ENCODE measurements at places on chromosomes 3 and 15. TPM values are rescaled to one million over a fixed set of nuclear protein-coding genes. Genes with fewer than 3 reads are reported as not detected.

GRCh38 chr15:30043211-30043655 lies 39.5 kb upstream of the GOLGA8J start:
- no peak overlapping the region for H3K27ac ChIP-seq
- no peak overlapping the region for H3K4me3 ChIP-seq
- peaks cover 4% of the 10 kb centered on the region for H3K4me1 ChIP-seq

DNA sequence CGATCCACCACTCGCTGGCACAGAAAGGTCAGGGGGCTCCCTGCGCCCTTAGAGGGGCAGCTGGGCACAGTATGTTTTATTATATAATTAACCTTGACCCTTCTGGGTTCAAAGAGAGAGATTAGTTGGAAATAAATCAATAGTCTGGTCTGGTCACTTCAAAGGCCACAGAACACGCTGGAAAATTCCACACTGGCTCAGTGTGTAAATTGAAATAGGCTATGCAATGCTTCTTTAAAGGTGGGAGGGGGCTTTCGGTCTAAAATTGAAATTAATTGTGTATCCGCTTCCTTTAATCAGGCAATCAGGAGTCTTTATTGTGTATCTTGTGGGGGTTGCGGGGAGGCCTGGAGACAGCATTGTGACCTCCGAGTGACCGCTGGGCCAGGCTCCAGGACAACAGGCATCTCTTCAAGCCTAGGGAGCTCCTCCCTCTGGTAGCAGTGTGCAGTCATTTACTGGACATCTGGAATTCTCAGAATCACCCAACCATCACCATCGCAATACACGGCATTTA lies 8.0 kb downstream of the RNU5B-1 start:
- DNase-seq, result no peak
- H3K36me3 ChIP-seq, result no peaks in the 10 kb centered on the region
- peaks cover 3% of the 10 kb centered on the region for H3K4me1 ChIP-seq
- H3K27me3 ChIP-seq, result no peaks in the 10 kb centered on the region

DNA sequence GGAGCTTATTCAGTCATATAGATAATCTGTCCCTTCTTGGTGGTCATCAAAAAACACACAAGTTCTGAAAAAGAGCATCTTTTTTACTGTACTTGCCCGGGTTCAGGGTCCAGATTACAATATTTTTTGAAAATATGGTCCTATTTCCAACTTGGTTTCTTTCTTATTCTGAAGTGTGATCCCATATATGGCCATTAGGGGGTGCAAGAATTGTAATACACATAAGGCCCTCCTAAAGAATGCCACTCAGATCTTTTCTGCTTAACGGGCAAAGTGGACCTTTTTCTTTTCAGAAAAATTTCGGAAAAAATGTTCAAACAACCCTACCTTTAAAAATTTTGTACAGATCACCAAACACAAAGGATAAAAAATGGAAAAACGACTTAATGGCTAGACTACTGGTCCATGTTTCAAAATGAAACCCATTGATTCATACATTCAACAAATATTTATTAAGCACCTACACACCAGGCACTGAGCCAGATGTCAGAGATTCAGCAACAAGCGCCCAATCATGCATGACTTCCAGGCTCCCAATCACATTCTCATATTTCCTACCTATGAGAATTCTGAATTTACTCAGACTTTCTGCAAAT lies 102.0 kb upstream of the MYRIP start:
- H3K4me3 ChIP-seq, result no peak overlapping the region
- H3K27ac ChIP-seq, result no peak overlapping the region
- no peaks in the 10 kb centered on the region for H3K36me3 ChIP-seq
- H3K27me3 ChIP-seq, result no peaks in the 10 kb centered on the region

- no peak overlapping the region for H3K4me3 ChIP-seq
- DNase-seq, result no peak
- H3K27me3 ChIP-seq, result no peaks in the 10 kb centered on the region
- no peaks in the 10 kb centered on the region for H3K36me3 ChIP-seq
- no peak overlapping the region for H3K27ac ChIP-seq
These were observed 99.9 kb downstream of the LINGO1 start for GRCh38 chr15:77532846-77533245.

GRCh38 chr3:38834110-38834509 lies 18.1 kb upstream of the SCN10A start:
- H3K36me3 ChIP-seq, result no peaks in the 10 kb centered on the region
- H3K27ac ChIP-seq, result no peak overlapping the region
- no peak overlapping the region for H3K4me3 ChIP-seq
- peak; percentile 25 for DNase-seq

DNA sequence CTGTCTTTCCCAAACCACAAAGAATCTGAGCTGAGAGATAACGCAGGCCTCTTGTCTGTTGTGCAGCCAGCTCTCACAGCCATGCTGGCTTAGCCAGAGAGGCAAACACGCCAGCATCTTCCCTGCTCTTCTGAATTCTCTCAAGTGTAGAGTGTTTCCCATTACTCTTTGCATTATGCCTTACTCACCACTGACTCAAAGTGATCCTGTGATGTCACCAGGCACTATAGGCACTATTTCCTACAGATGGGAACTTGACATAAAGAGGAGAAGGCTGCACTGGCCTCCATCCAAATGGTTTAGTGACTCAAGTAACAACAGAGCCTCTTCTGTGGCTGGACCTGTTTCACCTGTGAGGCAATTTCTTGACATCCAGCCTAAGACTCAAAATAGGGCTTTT lies 44.4 kb downstream of the PDZRN3 start:
- H3K4me3 ChIP-seq, result no peak overlapping the region
- DNase-seq, result no peak
- no peaks in the 10 kb centered on the region for H3K36me3 ChIP-seq
- no peak overlapping the region for H3K27ac ChIP-seq

DNA sequence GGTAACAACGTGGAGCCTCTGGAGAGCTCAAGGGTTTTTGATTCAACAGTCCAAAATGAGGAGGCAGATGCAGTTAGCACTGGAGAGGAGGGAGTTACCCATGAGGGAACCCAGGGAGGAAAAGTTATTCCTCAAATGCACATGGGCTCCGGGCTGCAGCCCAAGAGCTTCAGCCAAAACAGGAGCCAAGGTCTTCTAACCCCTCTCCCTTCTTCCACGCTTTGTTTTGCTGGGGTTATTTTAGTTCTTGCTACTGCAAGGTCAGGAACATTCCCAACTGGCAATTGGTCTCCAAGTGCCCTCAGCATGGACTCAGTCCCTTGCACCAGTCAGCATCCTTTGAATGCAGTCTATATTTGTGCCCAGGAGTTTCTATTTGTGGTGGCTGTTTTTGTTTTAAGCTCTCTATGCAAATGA lies 90.0 kb downstream of the TGFBR2 start:
- H3K27ac ChIP-seq, result no peak overlapping the region
- no peaks in the 10 kb centered on the region for H3K36me3 ChIP-seq
- H3K4me1 ChIP-seq, result peaks cover 13% of the 10 kb centered on the region
- no peaks in the 10 kb centered on the region for H3K27me3 ChIP-seq
- no peak overlapping the region for H3K4me3 ChIP-seq

- H3K36me3 ChIP-seq, result no peaks in the 10 kb centered on the region
- DNase-seq, result no peak
- no peak overlapping the region for H3K4me3 ChIP-seq
- no peaks in the 10 kb centered on the region for H3K4me1 ChIP-seq
- no peak overlapping the region for H3K27ac ChIP-seq
These were observed 644.6 kb downstream of the CADM2 start for GRCh38 chr3:85603378-85603777.

- H3K27me3 ChIP-seq, result no peaks in the 10 kb centered on the region
- no peaks in the 10 kb centered on the region for H3K4me1 ChIP-seq
- H3K27ac ChIP-seq, result no peak overlapping the region
- H3K4me3 ChIP-seq, result no peak overlapping the region
- no peaks in the 10 kb centered on the region for H3K36me3 ChIP-seq
- DNase-seq, result no peak
These were observed 555.9 kb downstream of the RSL24D1 start for GRCh38 chr15:54640873-54641272.

DNA sequence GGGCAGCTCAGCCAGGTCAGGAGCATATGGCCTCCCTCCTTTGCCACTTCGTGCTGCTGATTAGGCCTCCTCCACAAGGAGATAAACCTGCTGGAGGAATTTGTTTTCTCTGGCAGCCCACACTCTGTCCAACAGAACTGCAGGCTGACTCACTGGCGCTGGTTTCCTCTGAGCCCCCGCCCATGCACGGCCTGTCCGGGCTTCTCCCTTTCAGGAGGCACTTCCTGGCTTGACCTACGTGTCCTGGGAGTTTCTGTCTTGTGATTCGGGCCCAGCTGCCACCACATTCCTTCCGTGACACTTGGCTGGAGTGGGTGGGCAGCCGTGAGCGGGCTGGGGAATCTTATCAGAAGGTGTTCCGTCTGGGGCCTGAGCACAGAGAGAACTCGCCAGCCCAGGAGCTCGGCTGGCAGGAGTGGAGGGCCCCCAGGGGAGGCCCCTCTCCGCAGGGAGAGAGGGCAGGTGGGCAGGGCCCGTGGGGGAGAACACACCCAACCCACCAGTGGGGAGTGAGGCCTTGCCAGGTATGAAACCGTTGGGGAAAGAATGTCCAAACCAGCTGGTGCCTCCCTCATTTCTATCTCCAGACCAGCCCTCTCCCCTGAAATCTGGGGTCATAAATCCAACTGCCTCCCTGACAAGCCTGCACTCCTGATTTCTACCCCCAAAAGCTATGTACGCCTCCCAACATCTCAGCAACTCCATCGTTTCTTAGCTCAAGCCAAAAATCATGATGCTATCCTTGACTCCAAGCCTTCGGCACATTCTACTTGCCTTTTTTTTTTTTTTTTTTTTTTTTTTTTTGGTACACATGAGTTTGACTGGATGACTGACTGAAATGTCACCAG lies 110.6 kb upstream of the MEF2A start:
- H3K27me3 ChIP-seq, result no peaks in the 10 kb centered on the region
- H3K27ac ChIP-seq, result no peak overlapping the region
- no peak for DNase-seq
- no peaks in the 10 kb centered on the region for H3K36me3 ChIP-seq
- no peaks in the 10 kb centered on the region for H3K4me1 ChIP-seq

DNA sequence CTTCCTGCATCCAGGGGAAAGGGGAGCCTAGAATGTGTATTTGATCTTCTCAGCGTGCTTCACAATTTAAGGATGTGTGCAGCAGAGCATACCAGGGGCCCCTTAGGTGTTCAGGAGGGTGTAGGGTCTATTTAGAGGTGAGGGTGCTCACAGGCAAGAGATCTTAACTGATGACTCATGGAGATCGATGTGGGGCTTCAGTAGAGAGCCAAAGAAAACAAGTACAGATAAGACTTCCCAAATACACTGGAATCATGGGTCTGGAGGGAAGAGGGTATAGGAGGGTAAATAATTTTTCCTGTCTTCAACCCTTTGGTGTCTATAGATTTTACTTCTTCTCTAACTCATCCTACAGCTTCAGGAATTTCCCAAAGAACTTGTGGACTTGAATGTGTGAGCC lies 170.2 kb upstream of the LRRC3B start:
- no peak overlapping the region for H3K4me3 ChIP-seq
- no peaks in the 10 kb centered on the region for H3K36me3 ChIP-seq
- no peak overlapping the region for H3K27ac ChIP-seq
- no peaks in the 10 kb centered on the region for H3K4me1 ChIP-seq
- H3K27me3 ChIP-seq, result no peaks in the 10 kb centered on the region

GRCh38 chr3:197309528-197310361 lies 11.3 kb upstream of the DLG1 start:
- H3K36me3 ChIP-seq, result no peaks in the 10 kb centered on the region
- no peak overlapping the region for H3K4me3 ChIP-seq
- peaks cover 4% of the 10 kb centered on the region for H3K4me1 ChIP-seq
- no peak for DNase-seq
- no peaks in the 10 kb centered on the region for H3K27me3 ChIP-seq

DNA sequence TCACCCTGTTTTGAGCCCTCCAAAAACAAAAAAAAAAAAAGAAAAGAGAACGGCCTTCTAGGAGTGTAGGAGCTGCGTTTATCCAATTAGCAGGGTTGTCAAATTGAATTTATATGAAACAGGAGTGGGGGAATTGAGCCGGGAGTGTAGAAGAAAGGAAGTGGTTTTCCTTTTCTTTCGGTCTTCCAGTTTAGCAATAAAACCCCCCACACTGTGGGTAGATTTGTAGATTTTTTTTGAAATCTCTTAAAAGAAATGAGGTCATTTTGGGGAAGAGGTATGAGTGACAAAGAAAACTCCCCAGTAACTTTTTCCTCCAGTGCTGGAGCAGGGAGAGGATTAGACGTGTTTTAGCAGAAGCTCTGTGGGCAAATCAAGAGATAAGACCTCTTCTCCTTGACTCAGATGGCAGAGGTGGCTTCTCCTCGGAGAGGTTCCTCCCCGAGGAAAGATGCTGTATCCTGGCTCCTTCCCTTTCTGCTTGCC lies 30.8 kb downstream of the BOC start:
- H3K27ac ChIP-seq, result peak overlapping the region; percentile 46
- H3K4me1 ChIP-seq, result peaks cover 7% of the 10 kb centered on the region
- no peak for DNase-seq
- no peaks in the 10 kb centered on the region for H3K27me3 ChIP-seq

GRCh38 chr3:16886303-16886683 lies 1.5 kb downstream of the PLCL2 start:
- H3K36me3 ChIP-seq, result no peaks in the 10 kb centered on the region
- peaks cover 10% of the 10 kb centered on the region for H3K27me3 ChIP-seq
- H3K27ac ChIP-seq, result no peak overlapping the region
- H3K4me3 ChIP-seq, result peak overlapping the region; percentile 66

GRCh38 chr3:58874248-58874741 lies 175.5 kb downstream of the CFAP20DC start:
- no peak for DNase-seq
- no peaks in the 10 kb centered on the region for H3K36me3 ChIP-seq
- H3K4me3 ChIP-seq, result no peak overlapping the region
- H3K4me1 ChIP-seq, result no peaks in the 10 kb centered on the region
- H3K27me3 ChIP-seq, result no peaks in the 10 kb centered on the region
- H3K27ac ChIP-seq, result no peak overlapping the region

DNA sequence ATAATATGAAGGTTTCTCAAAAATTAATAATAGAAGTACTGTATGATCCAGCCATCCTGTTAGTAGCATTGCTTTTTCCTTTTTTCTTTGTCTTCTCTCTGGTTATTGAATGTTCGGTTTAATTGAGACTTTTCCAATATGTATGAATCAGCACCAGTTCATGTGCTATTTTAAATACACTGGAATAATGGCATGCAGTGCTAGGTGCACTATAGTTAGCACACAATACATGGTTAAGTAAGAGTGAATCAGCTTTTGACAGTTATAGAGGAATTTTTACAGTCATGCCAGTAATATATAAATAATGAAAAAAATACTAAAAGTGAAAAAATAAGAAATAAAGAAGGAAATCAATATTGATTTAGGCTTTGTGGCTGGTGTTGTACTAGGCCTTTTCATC lies 113.8 kb upstream of the STRIT1 start:
- H3K36me3 ChIP-seq, result no peaks in the 10 kb centered on the region
- DNase-seq, result no peak
- H3K4me1 ChIP-seq, result no peaks in the 10 kb centered on the region

SAMMSON gene
- total RNA-seq, result not detected

C3orf85 gene
- total RNA-seq, result not detected

IL17RE gene
- total RNA-seq, result 4.4 TPM

PCBP4 gene
- total RNA-seq, result 16.4 TPM

ISLR2 gene
- total RNA-seq, result 0.58 TPM

ADIPOQ gene
- total RNA-seq, result not detected

FAM219B gene
- 56.1 TPM for total RNA-seq

Measured in H1 (cell line).